ENCODE measurements at places on chromosomes 1 and 21.
A peak's percentile ranks its signal among the peaks of the same experiment; 100 is the strongest.

- peak; percentile 5 for DNase-seq
Measured at GRCh38 chr1:193729429-193729828, 543.0 kb upstream of the B3GALT2 start.

GRCh38 chr1:60913039-60913438 lies 169.3 kb upstream of the NFIA start:
- no peak for DNase-seq

GRCh38 chr1:35136780-35137179 lies 56.2 kb downstream of the SFPQ start:
- no peak for DNase-seq

- peak; percentile 67 for DNase-seq
Measured at GRCh38 chr21:25790122-25790877, 55.5 kb downstream of the GABPA start.

GRCh38 chr1:9165396-9165795 lies 36.5 kb upstream of the GPR157 start:
- no peak for DNase-seq

GRCh38 chr1:157844089-157844830 lies 2.7 kb upstream of the CD5L start:
- DNase-seq: no peak

DNA sequence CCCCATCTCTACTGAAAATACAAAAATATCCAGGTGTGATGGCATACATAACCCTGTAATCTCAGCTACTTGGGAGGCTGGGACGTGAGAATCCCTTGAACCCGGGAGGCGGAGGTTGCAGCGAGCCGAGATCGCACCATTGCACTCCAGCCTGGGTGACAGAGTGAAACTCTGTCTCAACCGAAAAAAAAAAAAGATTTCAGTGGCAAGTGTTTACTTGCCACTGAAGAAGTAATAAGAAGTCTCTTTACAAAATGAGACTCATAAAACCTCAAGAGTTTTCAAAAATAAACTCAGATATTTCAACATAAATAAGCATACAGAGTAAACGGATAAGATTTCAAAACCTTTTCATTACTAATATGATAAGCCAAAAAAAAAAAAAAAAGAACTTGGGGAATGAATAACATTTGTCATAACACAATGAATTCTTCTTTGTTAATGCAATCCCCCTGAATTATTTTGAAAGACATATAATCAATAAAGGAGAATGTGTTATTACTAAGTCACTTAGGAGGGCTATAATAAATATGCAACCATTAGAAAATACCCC lies 34.2 kb upstream of the EXO1 start:
- no peak for DNase-seq
